ENCODE measurements at places on chromosomes 11 and 22.

GRCh38 chr11:37124384-37124783 lies 526.3 kb upstream of the RAG2 start:
- DNase-seq: no peak

- DNase-seq: no peak
These were observed 154.5 kb upstream of the C11orf87 start for GRCh38 chr11:109267293-109268095.

GRCh38 chr22:39718921-39719475 lies 148.4 kb downstream of the CACNA1I start:
- no peak for DNase-seq

GRCh38 chr11:128448981-128449713 lies 138.2 kb downstream of the ETS1 start:
- DNase-seq: no peak

GRCh38 chr11:64074239-64074638 lies 38.5 kb downstream of the FLRT1 start:
- DNase-seq: no peak

- DNase-seq: no peak
These were observed 17.9 kb upstream of the ADA2 start for GRCh38 chr22:17237038-17237668.

DNA sequence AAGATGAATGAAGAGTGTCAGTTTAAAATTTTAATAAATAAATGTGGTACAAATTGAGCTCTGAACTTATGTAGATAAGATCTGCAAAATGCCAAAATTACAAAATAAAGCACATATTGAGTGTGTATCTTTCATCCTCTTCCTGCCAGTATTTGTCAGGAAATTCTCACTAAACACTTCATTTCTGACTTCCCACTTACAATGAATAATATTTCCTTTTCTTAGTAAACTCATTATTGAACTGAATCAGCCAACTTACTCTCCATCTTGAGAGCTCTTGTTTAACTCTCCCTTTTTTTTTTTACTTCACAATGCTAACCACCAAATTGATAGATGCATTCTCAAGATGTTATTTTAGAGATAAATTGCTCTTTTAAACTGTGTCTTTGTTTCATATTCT lies 1230.2 kb downstream of the JRKL start:
- no peak for DNase-seq

- no peak for DNase-seq
These were observed 10.7 kb downstream of the IL17RA start for GRCh38 chr22:17095538-17095937.

- DNase-seq: no peak
These were observed 838 bp downstream of the BCL9L start for GRCh38 chr11:118924591-118925585.

DNA sequence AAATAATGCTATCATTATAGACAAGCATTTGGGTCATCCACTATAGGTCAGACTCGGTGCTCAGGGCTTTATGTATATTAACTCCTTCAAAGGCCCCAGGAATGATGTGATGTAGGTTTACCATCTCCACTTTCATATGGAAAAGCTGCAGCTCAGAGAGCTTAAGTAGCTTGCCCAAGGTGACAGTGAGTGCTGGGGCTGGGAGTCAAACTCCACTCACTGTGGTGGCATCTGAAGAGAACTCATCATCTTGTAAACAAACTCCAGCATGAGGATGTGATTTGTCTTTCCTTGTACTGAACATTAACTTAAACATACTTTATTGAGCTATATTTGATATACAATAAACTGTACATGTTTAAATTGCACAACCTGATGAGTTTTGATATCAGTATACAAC lies 25.4 kb downstream of the TENM4 start:
- no peak for DNase-seq

GRCh38 chr22:22937894-22938480 lies 50.4 kb downstream of the IGLL5 start:
- no peak for DNase-seq

GRCh38 chr11:112050721-112051120 lies 23.1 kb downstream of the PIH1D2 start:
- no peak for DNase-seq

DNA sequence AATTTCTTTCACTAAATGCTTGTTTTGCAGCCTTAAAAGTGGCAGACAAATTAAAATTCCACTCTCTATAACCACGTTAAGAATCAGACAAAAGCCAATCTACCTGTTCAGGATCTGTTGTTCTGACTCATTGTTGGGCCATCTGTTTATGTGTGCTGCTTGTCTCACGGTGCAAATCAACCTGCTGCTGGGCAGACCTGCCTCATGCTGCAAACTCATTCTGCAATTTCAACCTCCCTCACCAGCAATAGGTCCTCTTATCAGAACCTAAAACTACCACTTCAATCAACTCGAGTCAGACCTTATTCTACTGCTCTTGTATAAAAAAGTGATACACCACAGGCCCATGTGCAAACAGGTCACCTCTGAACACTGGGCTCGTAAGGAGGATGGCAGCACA lies 75.1 kb downstream of the LARGE2 start:
- peak; percentile 5 for DNase-seq

DNA sequence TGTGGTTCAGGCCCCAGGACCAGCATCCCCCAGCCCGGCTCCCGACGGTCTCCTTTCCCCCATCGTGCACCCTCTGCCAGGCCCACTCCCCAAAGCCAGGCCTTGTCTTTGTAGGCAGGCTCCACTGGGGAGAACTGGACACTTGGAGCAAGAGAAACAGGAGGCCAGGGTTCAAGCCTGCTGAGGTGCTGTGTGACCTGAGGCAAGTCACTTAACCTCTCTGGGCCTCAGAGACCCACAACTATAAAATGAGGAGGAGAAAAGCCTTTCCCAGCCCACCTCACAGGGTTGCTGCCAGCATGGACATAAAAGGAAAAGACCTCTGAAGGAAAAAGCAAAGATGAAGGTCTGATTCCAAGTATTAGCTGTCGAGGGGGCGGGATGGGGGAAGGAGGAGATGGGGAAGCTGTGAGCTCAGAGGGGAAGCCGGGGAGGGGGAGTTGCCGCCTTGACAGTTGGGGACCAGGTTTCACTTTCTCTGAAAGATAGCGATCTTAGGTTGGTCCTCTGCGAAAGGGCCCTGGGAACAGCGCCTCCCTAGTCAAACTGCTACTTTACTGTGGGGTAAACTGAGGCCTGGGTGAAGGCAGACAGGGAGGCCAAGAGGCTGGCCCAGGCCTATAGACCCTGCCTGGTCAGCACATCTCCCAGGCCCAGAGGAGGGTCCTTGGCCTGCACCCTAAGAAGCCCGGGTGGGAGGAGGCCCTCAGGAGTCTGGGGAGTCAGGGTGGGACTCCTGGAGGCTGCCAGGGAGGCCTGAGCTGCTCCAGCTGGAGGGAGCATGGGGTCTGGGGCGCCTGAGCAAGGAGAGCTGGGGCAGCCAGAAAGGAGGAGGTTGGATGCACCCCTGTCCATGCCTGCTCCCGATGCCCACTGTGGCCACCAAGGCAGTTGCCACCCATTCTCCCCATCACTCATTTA lies 991 bp upstream of the OSM start:
- no peak for DNase-seq

DNA sequence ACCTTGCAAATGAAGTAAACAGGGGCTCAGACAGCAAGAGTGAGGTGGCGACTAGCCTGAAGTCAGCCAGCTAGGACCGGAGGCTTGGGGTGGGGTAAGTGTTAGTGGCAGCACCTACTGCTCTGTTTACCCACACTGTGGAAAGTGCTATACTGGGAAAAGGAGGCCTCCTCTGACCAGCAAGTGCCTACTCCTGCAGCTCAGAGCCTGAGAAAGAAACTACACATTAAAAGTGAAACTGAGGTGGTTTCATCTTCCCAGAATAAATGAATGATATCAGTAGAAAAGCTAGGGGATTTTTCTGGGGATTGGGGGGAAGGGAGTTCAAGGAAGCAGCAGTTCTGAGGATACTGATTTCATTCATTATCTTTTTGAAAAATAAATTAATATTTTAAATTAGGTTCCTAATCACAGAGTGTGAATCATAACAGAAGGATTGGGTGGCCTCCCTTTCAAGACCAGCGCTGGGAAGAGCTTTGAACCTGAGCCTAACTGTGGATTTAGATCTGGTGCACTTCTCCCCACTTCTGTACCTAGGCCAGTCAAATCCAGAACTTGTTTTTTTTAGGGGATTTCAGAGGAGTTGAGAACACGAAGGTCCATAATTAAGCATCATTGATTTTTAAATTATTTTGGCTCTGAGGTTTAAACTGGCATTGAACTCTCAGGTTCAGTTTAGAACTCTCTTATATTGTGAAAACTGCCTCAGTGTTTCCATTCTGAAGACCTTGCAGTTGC lies 48.1 kb upstream of the GRAMD1B start:
- no peak for DNase-seq

DNA sequence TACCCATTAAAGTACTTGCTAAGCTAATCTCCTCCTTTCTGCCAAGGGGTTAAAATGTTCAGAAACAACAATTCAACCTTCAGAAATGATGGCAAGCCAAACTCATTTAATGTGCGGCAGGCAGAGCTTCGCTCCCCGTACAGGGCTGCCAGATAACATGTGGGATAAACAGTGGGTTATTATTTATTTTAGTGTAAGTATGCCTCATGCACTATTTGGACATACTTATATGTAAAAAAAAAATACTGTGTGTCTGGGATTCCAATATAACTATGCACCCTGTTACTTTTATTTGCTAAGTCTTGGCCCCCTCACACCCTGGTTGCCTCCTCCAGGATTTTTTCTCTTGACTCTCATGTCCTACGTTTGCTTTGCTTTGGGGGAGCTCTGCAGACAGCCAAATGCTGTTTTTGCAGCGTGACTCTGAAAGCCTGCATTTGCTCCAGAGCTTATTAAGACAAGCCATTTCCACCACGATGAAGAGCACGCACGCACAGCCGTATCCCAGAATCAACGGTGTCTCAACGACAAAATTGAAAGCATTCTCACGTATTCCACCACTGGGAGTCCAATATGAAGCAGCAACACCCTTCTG lies 86.5 kb upstream of the SHANK2 start:
- DNase-seq: no peak

DNA sequence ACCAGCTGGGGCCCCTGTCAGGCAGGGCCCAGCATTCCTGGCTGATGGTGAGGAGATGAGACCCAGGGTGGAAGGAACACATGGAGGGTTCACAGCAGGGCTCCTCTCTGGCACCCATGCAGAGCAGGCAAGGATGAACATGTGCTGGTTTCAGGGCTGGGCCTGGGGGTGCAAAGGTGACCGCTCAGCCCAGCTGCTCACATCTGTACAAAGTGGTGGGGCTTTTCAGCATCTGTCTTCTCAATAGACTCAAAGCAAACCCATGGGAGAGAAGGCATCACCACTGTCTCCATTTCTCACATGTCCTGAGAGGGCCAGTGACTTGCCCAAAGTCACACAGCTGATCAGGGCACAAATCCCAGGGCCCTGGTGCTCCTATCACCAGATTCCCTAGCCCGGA lies 27.3 kb upstream of the TCF20 start:
- DNase-seq: no peak

DNA sequence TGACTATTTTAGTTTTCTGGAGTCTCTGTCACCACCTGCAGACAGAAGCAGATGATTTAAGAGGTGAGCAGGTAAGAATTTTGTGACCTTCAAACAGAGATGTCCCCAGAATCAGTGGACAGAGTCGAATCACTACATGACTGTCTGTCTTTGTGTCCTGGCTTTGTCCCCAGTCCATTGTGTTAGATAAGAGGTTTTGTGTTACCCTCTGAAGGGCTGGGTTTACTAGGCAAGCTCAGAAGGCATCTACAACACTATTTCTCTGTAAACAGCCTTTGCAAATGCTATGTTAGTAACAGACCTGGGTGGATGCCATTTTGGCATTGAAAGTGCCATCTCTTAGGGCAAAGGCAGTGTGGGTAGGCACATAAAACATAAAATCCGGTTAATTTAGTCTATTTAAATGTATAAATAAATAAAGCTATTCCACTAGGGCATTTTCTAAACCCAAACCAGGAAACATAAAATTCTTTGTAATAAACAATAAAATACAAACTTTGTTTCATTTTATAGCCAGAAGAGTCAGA lies 40.3 kb upstream of the CADM1 start:
- DNase-seq: no peak

DNA sequence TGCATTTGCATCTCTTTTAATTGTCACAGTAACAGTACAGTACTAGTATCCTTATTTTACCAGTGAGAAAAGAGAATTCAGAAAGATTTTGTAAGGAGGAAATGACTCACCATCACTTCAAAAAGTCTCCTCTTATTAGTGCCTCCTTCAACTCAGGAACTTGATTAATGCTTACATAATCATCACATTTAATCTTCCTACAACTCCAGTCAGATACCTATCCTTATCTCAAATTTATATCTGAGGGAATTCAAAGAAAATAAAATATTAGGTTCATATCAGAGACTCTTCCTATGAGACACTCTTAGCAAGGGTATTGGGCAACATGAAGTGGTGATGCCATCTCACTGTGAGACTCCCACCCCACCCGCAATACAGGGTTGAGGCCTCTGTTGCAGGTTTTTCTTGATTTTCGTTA lies 26.1 kb upstream of the CTSC start:
- no peak for DNase-seq

- DNase-seq: no peak
These were observed 161.3 kb downstream of the JRKL start for GRCh38 chr11:96551136-96551535.

GRCh38 chr11:14969901-14970323 lies 2.2 kb downstream of the CALCA start:
- DNase-seq: peak; percentile 39

- DNase-seq: no peak
These were observed 92.8 kb upstream of the LINC01488 start for GRCh38 chr11:69388661-69389060.

- DNase-seq: peak; percentile 26
These were observed 716 bp downstream of the AMOTL1 start for GRCh38 chr11:94768602-94769541.

GRCh38 chr22:37425800-37426705 lies 1.2 kb downstream of the ELFN2 start:
- DNase-seq: no peak

GRCh38 chr11:61023086-61023965 lies 51.8 kb downstream of the CD6 start:
- no peak for DNase-seq

DNA sequence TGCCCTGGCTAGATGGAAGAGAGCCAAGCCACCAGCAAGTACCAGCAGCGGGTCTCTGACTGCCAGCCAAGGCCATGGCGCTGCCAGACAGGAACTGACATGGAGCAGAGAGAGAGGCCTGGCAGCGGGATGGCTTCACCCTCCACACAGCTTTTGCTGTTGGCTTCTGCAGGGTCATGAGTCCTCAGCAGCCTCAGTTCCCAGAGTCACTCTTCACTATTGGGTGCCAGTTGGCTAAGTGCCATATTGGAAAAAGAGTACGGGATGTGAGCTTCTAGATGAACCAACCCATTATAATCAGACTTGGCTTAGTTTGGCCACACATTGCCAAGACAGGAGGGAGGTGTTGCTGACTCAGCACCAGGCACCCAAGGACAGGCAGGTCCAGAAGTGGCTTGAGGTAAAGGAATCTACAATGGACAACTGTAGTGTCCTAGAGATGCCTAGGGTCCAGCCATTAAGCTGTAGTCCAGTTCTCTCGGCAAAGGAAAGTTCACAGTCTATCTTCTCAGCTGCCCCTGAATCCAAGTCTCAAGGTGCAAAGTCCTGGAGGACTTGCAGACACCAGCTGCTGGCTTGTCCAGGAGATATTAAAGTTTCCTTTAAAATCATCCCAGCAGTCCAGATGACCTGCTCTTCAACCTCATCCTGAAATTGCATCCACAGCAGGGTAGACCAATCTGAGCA lies 40.7 kb upstream of the POU2AF1 start:
- DNase-seq: no peak
